ENCODE measurements at places on chromosomes 5 and 9.

DNA sequence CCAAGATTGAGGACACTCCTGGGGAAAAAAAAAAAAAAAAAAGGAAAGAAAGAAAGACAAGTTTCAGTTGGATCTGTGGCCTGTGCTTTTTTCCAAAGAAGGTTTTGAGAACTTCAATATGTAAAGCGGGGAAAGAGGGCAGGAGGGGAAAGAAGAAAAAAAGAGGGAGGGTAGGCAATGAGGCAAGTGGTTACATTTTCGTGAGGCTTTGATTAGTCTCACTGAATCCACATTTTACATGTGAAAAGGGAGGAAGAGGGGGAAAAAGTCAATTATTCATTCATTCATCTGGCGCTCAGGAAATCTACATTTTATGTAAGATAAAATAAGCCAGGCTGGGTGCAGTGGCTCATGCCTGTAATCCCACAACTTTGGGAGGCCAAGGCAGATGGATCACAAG is 315.2 kb upstream of the PAPPA start:
- no peak for DNase-seq

GRCh38 chr5:109450129-109450877 is 40.5 kb upstream of the PJA2 start:
- DNase-seq, result no peak

DNA sequence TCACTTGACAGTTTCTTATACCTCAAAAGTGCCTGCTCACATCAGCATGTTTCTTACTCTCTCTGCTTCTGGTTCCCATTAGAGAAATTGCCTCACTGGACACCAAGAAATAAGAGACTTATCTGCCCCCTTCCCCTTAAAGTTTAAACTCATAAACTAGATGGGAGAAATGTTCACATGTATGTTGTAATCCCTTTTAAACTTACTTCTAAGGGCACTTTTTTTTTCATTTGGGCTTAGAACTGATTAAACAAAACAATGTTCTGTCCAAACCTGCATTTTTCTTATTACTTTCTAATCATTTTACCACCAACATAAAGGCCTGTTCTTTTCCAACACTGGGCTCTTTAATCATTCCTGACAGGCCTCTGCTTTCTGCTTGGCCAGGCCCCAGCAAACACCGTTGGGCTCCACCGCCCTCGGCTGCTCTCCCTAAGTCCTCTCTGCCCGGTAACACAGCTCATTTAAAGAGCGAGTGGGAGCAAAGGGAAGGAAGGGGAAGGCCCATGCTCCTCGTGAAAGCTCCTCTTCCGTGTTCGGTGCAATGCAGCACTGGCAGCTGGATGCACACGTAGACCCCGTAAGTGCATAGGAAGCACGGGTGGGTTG is 53.4 kb downstream of the ROR2 start:
- no peak for DNase-seq

DNA sequence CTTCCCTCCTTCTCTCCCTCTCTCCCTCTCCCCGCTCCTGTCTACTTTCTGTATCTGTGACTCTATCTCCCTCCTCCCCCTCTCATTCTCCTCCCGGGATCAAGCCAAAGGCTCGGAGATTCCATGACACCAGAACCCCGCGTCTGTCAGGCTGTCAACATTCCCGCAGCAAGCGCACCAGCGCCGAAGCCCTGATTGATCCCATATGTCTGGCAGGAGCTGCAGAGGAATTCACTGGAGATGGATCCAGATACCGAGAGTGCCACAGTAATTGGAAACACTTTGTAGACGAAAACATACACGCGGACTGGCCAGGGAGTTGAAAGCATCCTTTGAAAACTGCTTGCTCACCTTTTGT is 300 bp upstream of the SVEP1 start:
- no peak for DNase-seq

DNA sequence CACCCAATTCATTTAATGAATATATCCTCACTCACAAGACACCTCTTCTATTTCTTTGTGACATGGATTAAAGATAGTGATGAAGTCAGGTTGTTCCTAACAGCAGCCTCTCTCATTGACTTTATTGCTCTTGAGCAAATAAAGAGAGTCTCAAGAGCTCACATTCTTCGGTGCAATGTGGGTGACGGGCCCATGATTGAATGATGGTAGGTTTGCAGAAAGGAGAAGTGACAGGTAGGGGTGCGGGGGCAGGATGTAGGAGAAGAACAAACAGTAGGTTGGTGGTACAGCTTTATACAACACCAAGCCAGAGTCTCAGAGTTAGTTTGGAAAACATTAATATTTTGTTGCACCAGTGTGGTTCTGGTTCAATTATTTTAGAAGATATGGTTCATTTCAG is 122.2 kb downstream of the SLIT3 start:
- DNase-seq, result peak; percentile 25

DNA sequence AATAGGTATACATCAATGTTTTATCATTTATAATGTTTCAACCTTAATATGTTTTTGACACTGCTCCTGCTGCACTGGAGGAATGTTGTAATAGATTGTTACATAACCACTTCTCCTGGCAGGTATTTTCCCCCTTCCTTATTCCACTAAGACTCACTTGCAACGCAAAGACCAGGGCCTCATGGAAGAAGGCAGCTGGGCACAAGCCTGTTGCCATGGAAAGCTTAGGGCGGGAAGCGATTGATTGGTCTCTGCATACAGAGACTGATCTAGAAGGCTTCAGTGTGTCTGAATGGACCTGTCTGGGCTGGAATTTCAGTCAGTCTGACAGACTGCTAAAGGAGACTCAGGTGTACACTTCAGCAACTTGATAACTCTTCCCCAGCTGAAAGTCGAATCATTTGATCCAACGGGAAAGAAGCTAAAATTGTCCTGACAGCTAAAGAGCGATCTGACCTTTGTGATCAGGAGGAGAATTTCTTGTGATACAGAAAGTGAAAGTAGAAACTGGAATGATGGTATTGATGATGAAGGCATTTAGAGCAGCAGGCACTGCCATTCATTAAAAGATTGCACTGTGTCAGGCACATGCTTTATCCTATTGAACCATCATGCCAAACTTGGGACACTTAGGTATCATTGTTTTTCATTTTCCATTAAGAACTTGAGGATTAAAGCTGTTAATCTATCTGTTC is 65.1 kb downstream of the GRIA1 start:
- no peak for DNase-seq

- peak; percentile 10 for DNase-seq
Measured at GRCh38 chr5:115170929-115171510, 1.3 kb upstream of the TRIM36 start.

DNA sequence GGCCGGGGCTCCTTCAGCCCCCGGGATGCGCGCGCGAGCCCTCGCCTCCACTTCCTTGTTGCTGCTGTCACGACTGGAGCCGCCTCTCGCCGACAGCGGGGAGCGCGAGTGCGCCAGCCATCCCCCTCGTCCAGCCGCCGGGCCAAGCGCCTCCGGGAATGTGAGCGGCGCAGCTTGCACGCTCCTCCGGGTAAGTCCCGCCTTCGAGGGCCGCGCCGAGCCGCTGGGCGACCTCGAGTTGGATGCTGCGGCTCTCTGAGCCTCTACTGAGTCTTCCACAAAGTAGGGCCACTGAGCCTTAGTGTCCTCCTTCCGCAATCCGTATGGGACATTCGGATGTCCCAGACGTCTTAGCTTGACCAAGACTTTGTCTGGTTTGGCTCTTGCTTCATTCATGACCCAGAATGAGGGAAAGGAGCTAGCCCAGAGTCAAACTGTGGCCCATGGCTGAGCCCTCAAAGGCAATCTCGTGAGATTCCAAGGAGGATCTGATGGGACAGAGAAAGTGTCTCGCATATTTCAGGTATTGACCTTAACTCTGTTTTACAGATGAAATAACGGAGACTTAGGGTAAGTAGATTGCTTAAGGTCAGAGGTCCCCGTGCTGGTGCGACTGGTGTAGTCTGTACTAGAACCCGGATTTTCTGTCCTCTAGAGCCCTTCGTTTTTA is 586 bp downstream of the HMGXB3 start:
- DNase-seq, result no peak

- DNase-seq, result no peak
Measured at GRCh38 chr5:171309276-171310211, 496 bp downstream of the TLX3 start.

DNA sequence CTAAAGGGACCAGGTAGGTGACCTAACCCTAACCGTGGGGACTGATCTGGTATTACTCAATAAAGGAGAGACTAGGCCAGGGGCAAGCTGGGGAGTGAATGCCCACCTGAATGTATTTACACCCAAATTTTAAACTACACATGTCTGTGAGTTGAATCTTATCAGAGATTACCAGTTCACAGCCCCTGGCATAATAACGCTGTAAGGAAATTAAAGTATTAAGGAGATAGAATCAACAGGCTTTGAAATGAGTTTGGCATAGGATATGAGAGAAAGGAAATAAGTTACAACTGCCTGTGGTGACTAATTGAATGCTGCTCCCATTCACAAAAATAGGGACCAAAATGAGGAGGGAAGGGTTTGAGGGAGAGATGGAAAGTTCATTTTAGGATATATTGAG is 593.3 kb downstream of the CSNK1G3 start:
- no peak for DNase-seq

DNA sequence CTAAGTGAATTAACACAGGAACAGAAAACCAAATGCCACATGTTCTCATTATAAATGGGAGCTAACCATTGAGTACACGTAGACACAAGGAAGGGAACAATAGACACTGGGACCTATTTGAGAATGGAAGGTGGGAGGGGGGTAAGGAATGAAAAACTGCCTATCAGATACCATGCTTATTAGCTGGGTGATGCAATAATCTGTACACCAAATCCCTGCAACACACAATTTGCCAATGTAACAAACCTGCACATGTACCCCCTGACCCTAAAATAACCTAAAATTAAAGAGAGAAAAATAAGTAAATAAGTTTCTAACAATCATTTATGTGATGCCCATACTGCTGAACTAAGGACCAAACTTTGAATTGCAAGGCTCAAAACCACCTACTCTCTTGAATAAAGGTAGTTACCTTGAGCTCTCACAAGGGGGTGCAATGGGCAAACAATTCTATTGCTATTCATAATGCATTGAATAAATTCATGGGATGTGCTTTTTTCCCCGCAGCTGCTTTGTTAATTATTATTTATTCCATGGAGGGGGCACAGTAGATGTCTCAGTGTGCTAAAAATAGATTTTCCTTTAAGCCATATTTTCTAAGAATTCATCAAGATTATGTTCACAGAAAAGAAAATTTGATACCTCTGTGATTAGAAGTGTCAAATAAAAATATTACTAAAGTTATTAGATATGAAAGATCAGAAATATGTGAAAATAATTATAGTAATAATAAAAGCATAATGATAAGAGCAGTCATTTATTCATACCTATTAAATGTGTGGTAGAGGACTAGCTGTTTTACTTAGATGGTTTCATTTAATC is 76.2 kb upstream of the PTPN3 start:
- peak; percentile 17 for DNase-seq

DNA sequence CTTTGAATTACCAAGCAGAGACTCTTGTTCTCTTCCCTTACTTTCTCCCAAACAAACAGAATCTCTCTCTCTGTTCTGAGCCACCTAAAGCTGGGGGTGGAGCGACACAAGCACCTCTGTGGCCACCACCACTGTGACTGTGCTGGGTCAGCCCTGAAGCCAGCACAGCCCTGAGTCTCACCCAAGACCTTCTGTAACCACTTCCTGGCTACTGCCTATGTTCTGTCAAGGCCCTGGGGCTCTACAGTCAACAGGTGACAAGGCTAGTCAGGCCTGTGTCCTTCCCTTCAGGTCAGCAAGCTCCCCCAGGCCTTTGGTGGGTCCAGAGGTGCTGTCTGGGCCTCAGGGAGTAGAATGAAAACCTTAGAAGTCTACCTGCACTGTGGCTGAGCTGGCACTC is 26.1 kb upstream of the SLC28A3 start:
- DNase-seq, result no peak

- DNase-seq, result no peak
Measured at GRCh38 chr5:36495611-36496010, 110.8 kb upstream of the SLC1A3 start.

DNA sequence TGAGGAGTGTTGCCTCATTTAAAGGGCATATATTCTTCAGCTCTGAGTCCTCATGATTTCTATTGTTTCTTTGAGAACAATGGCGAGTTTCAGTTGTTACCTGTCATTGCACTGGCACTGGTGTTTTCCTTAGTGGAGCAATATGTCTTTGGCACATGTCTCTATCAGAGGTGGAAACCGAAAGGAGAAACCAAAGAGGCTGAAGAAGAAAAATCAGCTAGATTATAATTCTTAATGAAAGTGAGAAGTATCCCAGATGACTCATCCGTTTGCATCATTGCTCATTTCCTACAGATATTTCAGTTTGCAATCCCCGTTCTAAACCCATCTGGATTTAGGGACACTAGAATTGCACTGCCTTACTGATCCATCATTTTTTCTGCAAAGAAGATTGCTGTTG is 324.6 kb downstream of the TMEM232 start:
- no peak for DNase-seq

Data from DMS79 treated with DMSO at 0.1 percent for 48 hours (cell line).